ENCODE measurements at places on chromosomes 11 and 22. TPM values are rescaled to one million over a fixed set of nuclear protein-coding genes. Genes with fewer than 3 reads are reported as not detected.

- no peak overlapping the region for H3K4me3 ChIP-seq
- H3K27me3 ChIP-seq: no peaks in the 10 kb centered on the region
- peak overlapping the region; percentile 44 for H3K27ac ChIP-seq
- H3K4me1 ChIP-seq: no peaks in the 10 kb centered on the region
Observed at GRCh38 chr11:7484645-7485044, 661 bp upstream of the OLFML1 start.

GRCh38 chr11:37907436-37908218 lies 1309.6 kb upstream of the RAG2 start:
- H3K4me1 ChIP-seq: no peaks in the 10 kb centered on the region
- H3K4me3 ChIP-seq: no peak overlapping the region
- no peaks in the 10 kb centered on the region for H3K27me3 ChIP-seq
- no peaks in the 10 kb centered on the region for H3K36me3 ChIP-seq

OR5F1 gene
- not detected for total RNA-seq

- peaks cover 11% of the 10 kb centered on the region for H3K4me1 ChIP-seq
- peaks cover 36% of the 10 kb centered on the region for H3K36me3 ChIP-seq
- no peaks in the 10 kb centered on the region for H3K27me3 ChIP-seq
- peak overlapping the region; percentile 62 for H3K4me3 ChIP-seq
- DNase-seq: peak; percentile 79
Observed at GRCh38 chr11:64000026-64000739, 13.9 kb downstream of the OTUB1 start.

DNA sequence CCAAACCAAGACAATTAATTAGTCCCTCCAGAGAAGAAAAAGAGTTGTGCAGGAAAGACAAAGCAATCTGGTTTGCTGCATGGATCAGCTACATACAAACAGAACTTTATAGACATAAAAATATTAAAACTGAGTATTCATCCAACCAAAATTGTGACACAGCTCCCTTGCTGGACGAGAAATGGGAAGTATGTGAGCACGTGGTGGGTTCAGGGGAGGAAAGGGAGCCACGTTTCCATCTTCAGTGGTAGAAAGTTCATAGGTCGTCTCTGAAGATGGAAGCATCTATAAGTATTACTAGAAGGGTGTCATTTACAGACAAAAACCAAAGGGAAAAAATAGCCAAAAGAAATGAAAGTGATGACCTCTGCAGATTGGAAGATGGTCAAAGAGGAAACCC lies 7.1 kb upstream of the KCNJ5 start:
- no peak for DNase-seq
- no peaks in the 10 kb centered on the region for H3K4me1 ChIP-seq
- H3K27me3 ChIP-seq: no peaks in the 10 kb centered on the region
- no peaks in the 10 kb centered on the region for H3K36me3 ChIP-seq
- no peak overlapping the region for H3K27ac ChIP-seq
- no peak overlapping the region for H3K4me3 ChIP-seq

- no peaks in the 10 kb centered on the region for H3K36me3 ChIP-seq
- no peak overlapping the region for H3K4me3 ChIP-seq
- no peak overlapping the region for H3K27ac ChIP-seq
- no peaks in the 10 kb centered on the region for H3K4me1 ChIP-seq
- H3K27me3 ChIP-seq: no peaks in the 10 kb centered on the region
Observed at GRCh38 chr11:85886089-85887056, 31.2 kb downstream of the CCDC83 start.

- H3K36me3 ChIP-seq: no peaks in the 10 kb centered on the region
- no peaks in the 10 kb centered on the region for H3K4me1 ChIP-seq
- no peak overlapping the region for H3K27ac ChIP-seq
- DNase-seq: no peak
- no peaks in the 10 kb centered on the region for H3K27me3 ChIP-seq
- no peak overlapping the region for H3K4me3 ChIP-seq
Observed at GRCh38 chr11:84136926-84137325, 850.8 kb upstream of the CCDC90B start.

- H3K27me3 ChIP-seq: no peaks in the 10 kb centered on the region
- no peak overlapping the region for H3K4me3 ChIP-seq
- H3K36me3 ChIP-seq: peaks cover 60% of the 10 kb centered on the region
- no peaks in the 10 kb centered on the region for H3K4me1 ChIP-seq
- DNase-seq: no peak
- H3K27ac ChIP-seq: no peak overlapping the region
Observed at GRCh38 chr11:68446046-68446725, 14.4 kb upstream of the PPP6R3 start.

CCDC87 gene
- 0.21 TPM for total RNA-seq

GRCh38 chr11:116731097-116731761 lies 41.6 kb downstream of the BUD13 start:
- DNase-seq: no peak
- no peak overlapping the region for H3K27ac ChIP-seq
- no peaks in the 10 kb centered on the region for H3K27me3 ChIP-seq
- no peaks in the 10 kb centered on the region for H3K4me1 ChIP-seq
- no peaks in the 10 kb centered on the region for H3K36me3 ChIP-seq

GRCh38 chr22:30481711-30482110 lies 9.9 kb upstream of the SEC14L3 start:
- H3K27me3 ChIP-seq: no peaks in the 10 kb centered on the region
- H3K4me1 ChIP-seq: no peaks in the 10 kb centered on the region
- H3K36me3 ChIP-seq: no peaks in the 10 kb centered on the region
- H3K4me3 ChIP-seq: no peak overlapping the region
- H3K27ac ChIP-seq: no peak overlapping the region

- no peaks in the 10 kb centered on the region for H3K4me1 ChIP-seq
- no peak overlapping the region for H3K4me3 ChIP-seq
- no peak for DNase-seq
- no peaks in the 10 kb centered on the region for H3K27me3 ChIP-seq
- no peak overlapping the region for H3K27ac ChIP-seq
Observed at GRCh38 chr11:59138643-59139042, 4.0 kb upstream of the FAM111A start.

GRCh38 chr11:34268906-34269430 lies 88.8 kb downstream of the ABTB2 start:
- peaks cover 3% of the 10 kb centered on the region for H3K4me1 ChIP-seq
- H3K4me3 ChIP-seq: no peak overlapping the region
- H3K27ac ChIP-seq: no peak overlapping the region
- no peak for DNase-seq

GRCh38 chr11:16805938-16806337 lies 67.5 kb downstream of the C11orf58 start:
- H3K36me3 ChIP-seq: no peaks in the 10 kb centered on the region
- DNase-seq: no peak
- no peaks in the 10 kb centered on the region for H3K4me1 ChIP-seq
- H3K27ac ChIP-seq: no peak overlapping the region
- H3K4me3 ChIP-seq: no peak overlapping the region
- H3K27me3 ChIP-seq: no peaks in the 10 kb centered on the region

GRCh38 chr11:16956538-16957153 lies 57.6 kb downstream of the PLEKHA7 start:
- H3K4me3 ChIP-seq: no peak overlapping the region
- H3K36me3 ChIP-seq: no peaks in the 10 kb centered on the region
- H3K4me1 ChIP-seq: no peaks in the 10 kb centered on the region

SEZ6L gene
- not detected for total RNA-seq

- no peaks in the 10 kb centered on the region for H3K4me1 ChIP-seq
- H3K4me3 ChIP-seq: no peak overlapping the region
- H3K27ac ChIP-seq: peak overlapping the region; percentile 83
- DNase-seq: peak; percentile 79
Observed at GRCh38 chr22:27019827-27020226, 362.4 kb downstream of the MIAT start.

OVOL1 gene
- not detected for total RNA-seq

- H3K4me1 ChIP-seq: peaks cover 25% of the 10 kb centered on the region
- no peaks in the 10 kb centered on the region for H3K36me3 ChIP-seq
- no peaks in the 10 kb centered on the region for H3K27me3 ChIP-seq
- DNase-seq: peak; percentile 57
Observed at GRCh38 chr11:73262851-73263495, 9.2 kb upstream of the P2RY6 start.

GRCh38 chr11:35944503-35945136 lies 758 bp downstream of the LDLRAD3 start:
- H3K4me1 ChIP-seq: peaks cover 3% of the 10 kb centered on the region
- H3K27me3 ChIP-seq: no peaks in the 10 kb centered on the region
- peak; percentile 64 for DNase-seq
- H3K36me3 ChIP-seq: no peaks in the 10 kb centered on the region
- peak overlapping the region; percentile 73 for H3K4me3 ChIP-seq
- peak overlapping the region; percentile 15 for H3K27ac ChIP-seq

DNA sequence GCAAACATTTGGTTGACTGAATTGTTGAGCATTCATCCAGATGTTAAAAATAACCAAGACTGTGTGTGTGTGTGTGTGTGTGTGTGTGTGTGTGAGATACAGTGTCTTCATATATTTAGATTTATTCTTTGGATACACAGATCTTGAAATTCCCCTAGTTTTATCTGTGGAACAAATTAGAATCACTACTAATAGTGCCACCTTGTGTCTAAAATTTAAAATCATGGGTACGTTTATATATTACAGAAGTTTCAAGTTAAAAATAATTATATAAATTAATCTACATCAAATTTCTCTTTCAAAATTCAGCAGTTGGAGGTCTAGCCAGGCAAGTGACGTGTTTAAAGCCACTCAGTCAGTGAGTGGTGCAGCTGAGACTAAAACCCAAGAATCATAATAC lies 1566.2 kb upstream of the TENM4 start:
- H3K36me3 ChIP-seq: no peaks in the 10 kb centered on the region
- no peak overlapping the region for H3K27ac ChIP-seq
- no peak overlapping the region for H3K4me3 ChIP-seq
- DNase-seq: no peak
- H3K4me1 ChIP-seq: no peaks in the 10 kb centered on the region

DNA sequence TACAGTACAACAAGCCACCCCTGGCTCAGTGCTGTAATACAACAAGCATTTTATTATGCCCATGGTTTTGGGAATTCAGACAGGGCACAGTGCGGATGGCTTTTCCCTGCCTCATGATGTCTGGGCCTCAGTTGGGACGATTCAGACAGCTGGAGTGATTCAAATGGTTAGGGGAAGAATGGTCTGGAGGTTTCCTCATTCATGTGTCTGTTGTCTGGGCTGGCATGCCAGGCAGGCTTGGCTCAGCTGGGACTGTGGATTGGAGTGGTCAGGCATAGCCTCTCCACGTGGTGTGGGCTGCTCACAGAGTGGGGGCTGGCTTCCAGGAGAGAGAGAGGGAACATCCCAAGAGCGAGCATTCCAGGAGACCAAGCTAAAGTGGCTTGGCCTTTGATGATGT lies 164.4 kb downstream of the C11orf91 start:
- H3K4me1 ChIP-seq: no peaks in the 10 kb centered on the region
- DNase-seq: no peak
- no peaks in the 10 kb centered on the region for H3K36me3 ChIP-seq
- H3K27ac ChIP-seq: no peak overlapping the region
- H3K27me3 ChIP-seq: no peaks in the 10 kb centered on the region

- H3K4me1 ChIP-seq: no peaks in the 10 kb centered on the region
- no peaks in the 10 kb centered on the region for H3K36me3 ChIP-seq
- no peaks in the 10 kb centered on the region for H3K27me3 ChIP-seq
- H3K27ac ChIP-seq: no peak overlapping the region
- H3K4me3 ChIP-seq: no peak overlapping the region
- DNase-seq: no peak
Observed at GRCh38 chr22:29253561-29254285, 14.1 kb downstream of the RHBDD3 start.

ANO1 gene
- total RNA-seq: 244 TPM

GAS2 gene
- total RNA-seq: 27.0 TPM

CXCR5 gene
- total RNA-seq: not detected

LARGE1 gene
- 40.6 TPM for total RNA-seq

DNA sequence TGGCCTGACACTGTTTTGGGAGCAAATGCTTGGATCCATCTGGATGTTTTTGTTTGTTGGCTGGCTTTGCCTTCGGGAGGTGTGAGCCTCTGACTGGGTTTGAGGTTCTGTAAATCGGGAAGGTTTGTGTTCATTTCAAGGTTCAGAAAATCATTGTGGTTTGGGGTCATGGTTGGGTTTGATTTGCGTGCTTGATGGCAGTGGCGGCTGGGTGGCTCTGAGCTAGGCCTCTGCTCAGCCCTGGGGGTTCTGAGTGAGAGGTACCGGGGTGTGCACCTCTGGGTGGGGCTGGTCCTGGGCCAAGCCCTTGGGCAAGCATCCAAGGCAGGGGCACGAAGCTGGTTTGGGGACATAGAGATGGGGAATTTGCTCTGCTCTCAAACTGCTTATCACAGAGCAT lies 37.0 kb upstream of the ALX4 start:
- no peak overlapping the region for H3K4me3 ChIP-seq
- H3K27ac ChIP-seq: no peak overlapping the region
- no peak for DNase-seq
- no peaks in the 10 kb centered on the region for H3K27me3 ChIP-seq

GRCh38 chr22:35032571-35032970 lies 33.4 kb upstream of the ISX start:
- H3K27ac ChIP-seq: no peak overlapping the region
- H3K27me3 ChIP-seq: no peaks in the 10 kb centered on the region
- no peaks in the 10 kb centered on the region for H3K4me1 ChIP-seq
- no peaks in the 10 kb centered on the region for H3K36me3 ChIP-seq

VWCE gene
- 19.2 TPM for total RNA-seq

ASPHD2 gene
- 0.32 TPM for total RNA-seq

DNA sequence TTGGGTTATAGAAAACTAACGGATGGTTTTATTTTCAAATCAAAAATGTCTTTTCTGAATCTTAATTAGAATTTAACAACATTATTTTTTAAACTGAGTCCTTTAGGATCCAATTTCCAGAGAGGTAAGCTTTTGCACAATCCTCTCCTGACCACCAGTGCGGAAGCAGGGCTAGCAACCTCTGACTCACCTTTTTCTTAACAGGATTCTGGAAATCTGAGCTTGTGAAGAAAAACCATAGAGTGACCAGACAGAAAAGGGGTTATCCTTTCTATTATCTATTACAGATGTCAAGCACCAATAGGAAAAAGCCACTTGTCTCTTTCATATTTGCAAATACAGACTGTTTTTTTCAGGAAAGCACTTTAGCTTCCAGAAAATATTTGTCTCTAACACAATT lies 25.3 kb downstream of the ALG9 start:
- no peak overlapping the region for H3K4me3 ChIP-seq
- H3K27me3 ChIP-seq: no peaks in the 10 kb centered on the region
- H3K4me1 ChIP-seq: no peaks in the 10 kb centered on the region
- no peak overlapping the region for H3K27ac ChIP-seq
- DNase-seq: no peak

DNA sequence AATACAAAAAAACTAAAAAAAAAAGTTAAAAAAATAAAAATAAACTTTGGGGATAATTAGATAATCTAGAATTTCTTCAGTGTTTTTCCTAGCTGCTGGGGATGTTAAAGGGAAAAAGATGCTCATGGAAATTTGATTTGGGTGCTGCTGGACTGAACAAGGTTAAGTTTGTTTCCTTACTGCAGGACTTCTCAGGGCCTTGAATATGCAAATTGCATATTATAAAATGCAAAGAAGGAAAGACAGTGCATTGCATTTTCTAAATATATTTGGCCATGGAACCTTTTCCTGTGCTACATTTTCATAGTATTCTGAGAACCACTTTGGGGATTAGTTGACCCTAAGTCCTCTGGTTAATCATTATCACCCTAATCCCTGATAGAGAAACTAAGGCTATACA lies 79.6 kb downstream of the ABTB2 start:
- no peaks in the 10 kb centered on the region for H3K27me3 ChIP-seq
- no peaks in the 10 kb centered on the region for H3K36me3 ChIP-seq
- peaks cover 4% of the 10 kb centered on the region for H3K4me1 ChIP-seq
- H3K4me3 ChIP-seq: no peak overlapping the region
- no peak overlapping the region for H3K27ac ChIP-seq

MIAT gene
- total RNA-seq: 0.53 TPM
